ENCODE measurements at places on chromosomes 13 and 19.

DNA sequence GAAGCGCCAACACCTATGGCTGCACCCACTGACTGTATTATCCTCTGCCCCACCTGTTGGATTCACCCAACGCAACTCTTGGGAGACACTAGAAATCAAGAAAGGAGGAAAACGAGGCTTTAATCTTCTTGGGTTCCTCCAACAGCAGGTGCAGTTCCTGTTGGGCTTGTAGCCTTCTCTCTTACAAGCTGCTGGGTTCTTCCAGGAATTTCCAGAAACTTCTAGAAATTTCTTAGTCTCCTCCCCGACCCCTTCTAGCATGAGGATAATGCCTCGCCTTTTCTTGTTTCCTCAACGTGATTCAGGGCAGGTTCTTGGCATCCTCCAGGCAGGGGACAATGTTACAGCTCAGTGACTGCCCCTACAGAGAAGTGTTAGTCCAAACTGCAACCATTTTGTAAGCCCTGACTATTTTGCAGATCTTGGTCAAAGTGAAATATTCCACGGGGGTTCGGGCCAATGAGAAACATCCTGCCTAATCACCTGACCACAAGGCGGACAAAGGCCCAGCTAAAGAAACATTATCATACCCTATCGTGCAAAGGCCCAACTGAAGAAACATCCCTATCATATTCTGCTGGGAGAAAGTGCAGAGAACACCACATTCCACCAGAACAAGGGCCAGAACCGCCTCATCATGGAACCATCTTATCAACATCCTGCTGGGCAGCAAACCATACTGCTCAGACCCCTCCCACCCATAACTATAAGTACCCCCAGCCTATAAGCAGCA lies 614 bp upstream of the PNMA8A start:
- DNase-seq: no peak

DNA sequence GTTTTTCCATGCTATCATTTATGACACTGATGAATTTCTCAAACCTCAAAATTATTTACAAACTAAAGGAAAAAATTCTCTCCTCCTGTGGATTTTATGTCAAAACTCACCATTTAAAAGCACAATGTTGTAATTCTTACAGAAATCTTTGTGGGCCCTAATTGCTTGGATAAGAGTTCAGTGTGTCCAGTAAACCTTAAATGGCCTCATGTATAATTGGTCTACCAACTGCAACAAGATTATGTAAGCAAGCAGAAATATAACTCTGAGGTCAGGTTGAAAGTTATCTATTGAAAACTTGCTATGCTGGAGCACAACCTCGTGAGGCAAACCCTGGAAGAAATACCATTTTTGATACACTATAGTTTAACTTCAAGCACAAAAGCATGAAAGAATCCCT lies 22.0 kb downstream of the VWA8 start:
- no peak for DNase-seq

- no peak for DNase-seq
These were observed 6.4 kb downstream of the ISYNA1 start for GRCh38 chr19:18431351-18432197.

DNA sequence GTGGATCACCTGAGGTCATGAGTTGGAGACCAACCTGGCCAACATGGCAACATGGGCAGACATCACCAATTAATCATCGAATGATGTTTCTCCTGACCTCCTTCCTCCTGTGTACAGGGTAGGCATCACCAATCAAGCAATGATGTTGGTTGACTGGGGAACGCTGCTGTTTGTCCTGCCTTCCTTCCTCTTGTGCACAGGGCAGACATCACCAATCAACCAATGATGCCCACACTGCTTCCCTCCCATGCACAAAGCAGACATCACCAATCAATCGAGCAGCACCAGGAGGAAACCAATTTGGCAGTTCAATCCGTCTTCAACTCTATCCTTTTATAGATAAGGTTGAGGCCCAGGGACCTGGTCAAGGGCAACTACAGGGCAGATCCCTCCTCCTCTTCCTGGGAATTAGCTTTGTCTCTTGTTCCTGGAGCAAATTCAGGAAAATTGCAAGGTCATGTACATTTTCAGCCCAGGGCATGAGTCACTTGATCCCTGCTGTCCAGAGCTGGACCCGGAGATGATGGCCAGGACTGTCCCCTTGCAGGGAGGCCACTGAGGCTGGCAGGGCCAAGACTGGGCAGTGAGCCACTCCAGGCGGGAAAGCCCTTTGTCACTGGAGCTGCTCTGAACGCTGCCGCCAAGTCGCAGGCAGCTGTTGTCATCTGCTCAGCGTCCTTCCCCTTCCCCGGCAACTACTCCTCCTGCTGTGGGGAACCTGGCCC lies 5.3 kb upstream of the CSNK1G2 start:
- DNase-seq: no peak

GRCh38 chr13:28326056-28326455 lies 168.9 kb downstream of the FLT1 start:
- no peak for DNase-seq

DNA sequence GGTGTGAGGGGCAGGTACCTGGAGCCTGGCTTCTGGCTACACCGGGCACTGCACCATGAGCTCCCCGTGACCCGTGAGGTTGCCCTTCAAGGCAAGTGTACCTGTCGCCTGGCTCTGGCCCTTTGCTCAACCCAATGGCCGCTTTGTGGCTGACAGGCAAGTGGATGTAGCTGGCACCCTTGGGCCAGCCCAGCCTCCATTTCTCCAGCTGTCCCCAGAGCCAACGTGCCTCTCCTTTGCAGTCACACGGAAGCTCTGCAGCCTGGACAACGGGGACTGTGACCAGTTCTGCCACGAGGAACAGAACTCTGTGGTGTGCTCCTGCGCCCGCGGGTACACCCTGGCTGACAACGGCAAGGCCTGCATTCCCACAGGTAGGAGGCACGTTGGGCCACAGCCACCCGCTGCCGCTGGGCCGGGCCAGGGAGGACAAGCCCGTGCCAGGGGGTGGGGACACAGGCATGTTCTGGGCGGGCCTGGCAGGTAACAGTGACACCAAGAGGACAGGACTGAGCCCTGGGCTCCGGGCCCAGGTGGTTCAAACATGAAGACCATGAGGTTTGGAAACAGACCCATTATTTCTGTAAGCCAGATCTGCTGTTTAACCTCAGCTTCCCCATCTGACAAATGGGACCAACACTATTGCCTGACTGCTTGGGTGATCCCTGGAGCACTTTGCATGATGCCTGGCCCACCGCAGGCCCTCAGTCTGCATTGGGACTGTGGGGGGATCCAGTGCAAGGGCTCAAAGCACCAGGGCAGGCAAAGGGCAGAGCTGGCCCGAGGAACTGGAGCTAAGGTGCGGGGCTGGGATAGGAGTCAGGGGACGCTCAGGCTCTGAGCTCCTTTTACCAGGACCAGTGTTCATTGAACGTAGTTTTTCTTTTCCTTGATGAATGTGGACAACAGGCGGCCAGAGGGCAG lies 17.5 kb upstream of the PROZ start:
- no peak for DNase-seq

DNA sequence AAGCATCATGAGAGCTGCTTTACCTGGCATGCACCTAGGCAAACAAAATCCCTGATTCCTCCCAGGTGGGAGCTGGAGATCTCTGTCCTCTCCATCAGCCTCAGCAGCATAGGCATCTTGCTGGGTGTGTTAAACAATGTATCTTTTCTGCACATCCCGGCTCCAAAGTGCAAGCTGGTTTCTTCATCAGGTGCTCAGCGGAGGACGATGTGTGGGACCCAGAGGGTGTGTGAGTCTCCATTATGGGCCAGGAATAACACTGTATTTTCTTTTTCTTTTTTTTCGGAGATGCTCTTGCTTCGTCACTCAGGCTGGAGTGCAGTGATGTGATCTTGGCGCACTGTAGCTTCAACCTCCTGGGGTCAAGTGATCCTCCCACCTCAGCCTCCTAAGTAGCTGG lies 9.9 kb downstream of the CNFN start:
- no peak for DNase-seq

- DNase-seq: no peak
These were observed 63.5 kb upstream of the HMGB1 start for GRCh38 chr13:30529085-30529834.

DNA sequence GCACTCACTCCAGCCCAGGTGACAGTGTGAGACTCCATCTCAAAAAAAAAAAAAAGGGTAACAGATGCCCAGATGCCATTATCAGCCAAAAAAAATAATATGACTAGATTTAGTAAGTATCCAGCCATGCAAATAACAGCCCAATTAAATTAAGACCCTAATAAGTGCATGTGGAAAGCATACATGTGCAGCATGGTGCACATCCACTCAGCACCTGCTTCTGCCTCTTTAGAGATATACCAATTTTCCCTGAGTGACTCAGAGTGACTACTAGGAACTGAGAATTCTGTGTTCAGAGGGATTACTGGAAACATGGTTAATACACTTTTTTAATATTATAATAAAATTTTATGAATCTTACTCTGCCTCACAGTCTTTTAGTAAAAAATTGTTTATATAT lies 29.8 kb upstream of the ZNF675 start:
- DNase-seq: no peak

GRCh38 chr19:52200044-52200443 lies 10.2 kb downstream of the PPP2R1A start:
- DNase-seq: no peak

GRCh38 chr19:32649751-32650150 lies 25.2 kb downstream of the ANKRD27 start:
- DNase-seq: no peak

DNA sequence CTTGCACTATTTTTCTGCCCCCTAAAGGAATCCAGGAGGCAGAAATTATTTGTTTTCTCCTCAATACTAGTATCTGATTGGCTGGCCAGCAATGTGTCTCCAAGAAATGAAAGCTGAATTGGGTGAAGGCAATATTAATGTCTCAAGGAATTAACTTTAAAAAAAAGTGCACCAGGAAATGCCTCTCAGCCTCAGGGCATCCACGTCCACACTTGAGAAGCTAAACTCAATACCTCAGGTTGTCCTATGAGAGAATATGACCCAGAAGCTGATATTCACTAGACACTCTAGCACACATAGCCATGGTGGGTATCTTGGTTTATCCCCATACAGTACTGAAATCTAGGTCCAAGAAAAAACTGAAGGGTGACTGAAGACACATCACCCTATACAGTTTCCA lies 2.1 kb downstream of the ZNF91 start:
- DNase-seq: no peak

GRCh38 chr13:109000207-109000606 lies 370.8 kb downstream of the MYO16 start:
- no peak for DNase-seq

- no peak for DNase-seq
These were observed 13.7 kb upstream of the GPR183 start for GRCh38 chr13:99320693-99321481.

- DNase-seq: no peak
These were observed 501 bp downstream of the GTPBP3 start for GRCh38 chr19:17337675-17338432.

Measured in GM19239 (cell line).